ENCODE measurements at places on chromosomes 1 and 21. TPM values are rescaled to one million over a fixed set of nuclear protein-coding genes. Genes with fewer than 3 reads are reported as not detected.

FCRLB gene
- total RNA-seq, result not detected

PLXNA2 gene
- 77.5 TPM for total RNA-seq

DMRTA2 gene
- 0.39 TPM for total RNA-seq

SLAMF7 gene
- total RNA-seq, result 1.0 TPM

- DNase-seq, result no peak
Observed at GRCh38 chr1:27018316-27018715, 5.7 kb upstream of the TENT5B start.

GRCh38 chr1:24386241-24386640 is 27.3 kb downstream of the STPG1 start:
- peak; percentile 63 for DNase-seq

GRCh38 chr21:36605426-36605825 is 93.5 kb upstream of the SIM2 start:
- no peak for DNase-seq

- no peak for DNase-seq
Observed at GRCh38 chr1:230072296-230072695, 5.3 kb downstream of the GALNT2 start.

GRCh38 chr1:66503841-66504470 is 30.0 kb upstream of the SGIP1 start:
- no peak for DNase-seq

GRCh38 chr1:178408871-178409270 is 87.9 kb downstream of the CLEC20A start:
- no peak for DNase-seq

DNA sequence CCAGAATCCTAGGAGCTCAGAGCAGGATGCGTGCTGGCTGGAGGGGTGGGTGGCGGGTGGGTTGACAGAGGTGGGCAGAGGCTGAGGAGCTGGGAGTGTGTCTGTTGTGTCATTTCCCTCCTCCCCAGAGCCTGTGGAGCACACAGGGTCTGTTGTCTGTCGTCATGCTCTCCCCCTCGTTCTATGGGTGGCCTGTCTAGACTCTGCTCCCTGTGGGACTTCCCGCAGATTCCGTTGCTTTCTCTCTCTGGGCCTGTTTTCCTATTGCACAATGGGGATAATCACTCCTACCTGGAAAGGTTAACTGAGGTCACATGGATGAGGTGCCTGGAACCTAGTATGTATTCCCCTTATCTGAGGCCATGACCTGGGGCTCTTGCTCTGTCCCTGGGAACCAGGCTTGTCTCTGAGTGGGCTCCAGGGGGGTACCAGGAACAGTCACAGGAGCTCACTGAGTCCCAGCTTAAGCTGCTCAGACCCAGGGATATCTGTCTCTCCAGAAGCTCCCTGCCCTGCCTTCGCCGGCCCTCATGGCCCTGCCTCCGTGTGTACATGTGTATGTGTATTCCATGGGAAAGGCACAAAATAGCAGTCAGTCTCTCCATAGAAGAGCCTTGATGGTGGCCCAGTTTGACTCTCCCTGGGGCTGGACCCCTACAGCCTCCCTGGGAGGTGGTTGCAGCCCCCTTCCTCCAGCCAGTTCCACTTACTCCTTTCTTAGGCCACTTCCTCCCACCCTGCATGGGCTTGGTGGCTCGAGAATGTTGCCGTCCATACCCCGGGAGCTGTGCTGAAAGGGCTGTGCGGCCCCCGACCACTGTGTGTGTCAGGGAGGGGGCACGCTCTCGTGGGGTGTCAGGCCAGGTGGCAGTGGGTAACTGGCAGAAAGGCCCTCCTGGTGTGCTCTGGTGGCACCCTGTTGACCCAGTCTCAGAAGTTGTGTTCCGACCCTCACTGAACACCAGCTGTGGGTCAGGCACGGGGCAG is 17.9 kb downstream of the PTPRF start:
- peak; percentile 64 for DNase-seq

- no peak for DNase-seq
Observed at GRCh38 chr1:54107131-54107530, 45.7 kb downstream of the CDCP2 start.

- peak; percentile 22 for DNase-seq
Observed at GRCh38 chr1:79006564-79006963, at the start of gene ADGRL4. Gene ADGRL4 (minus strand): TSS chr1:79006730. CDS start chr1:79006654, 76 bp downstream.

GRCh38 chr1:58986996-58987767 is 203.3 kb upstream of the JUN start:
- no peak for DNase-seq
